Amygdala (tissue), 56 donors: ENCODE measurements at places on chromosomes 6 and 20.

DNA sequence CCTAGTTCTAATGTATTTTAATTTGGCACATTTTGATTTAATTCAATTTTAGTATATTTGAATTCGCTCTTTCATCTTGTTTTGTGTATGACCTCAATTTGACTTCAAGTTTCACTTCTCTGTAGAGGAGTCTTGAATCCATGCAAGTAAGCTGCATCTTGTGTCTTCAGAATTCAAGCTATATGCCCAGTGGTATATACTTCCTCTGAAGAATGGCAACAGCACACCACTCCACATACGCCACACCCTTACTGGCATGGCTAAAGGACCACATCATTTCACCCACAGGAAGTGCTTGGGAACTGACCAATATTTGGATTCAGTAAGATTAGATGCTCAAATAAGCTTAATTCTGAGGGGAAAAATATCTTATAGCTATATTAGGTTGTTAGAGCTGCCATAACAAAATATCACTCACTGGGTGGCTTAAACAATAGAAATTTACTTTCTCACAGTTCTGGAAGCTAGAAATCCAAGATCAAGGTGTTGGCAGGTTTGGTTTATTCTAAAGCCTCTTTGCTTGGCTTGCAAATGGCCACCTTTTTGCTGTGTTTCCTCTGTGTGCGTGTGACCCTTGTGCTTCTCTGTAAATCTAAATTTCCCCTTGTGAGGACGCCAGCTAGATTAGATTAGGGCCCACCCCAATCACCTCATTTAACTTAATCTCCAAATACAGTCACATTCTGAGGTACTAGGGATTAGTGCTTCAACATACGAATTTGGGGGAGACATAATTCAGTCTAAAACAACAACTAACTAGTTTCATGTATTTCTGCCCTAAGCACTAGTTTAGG, 2.8 kb upstream of the ASF1A start:
- no peak for DNase-seq

DNA sequence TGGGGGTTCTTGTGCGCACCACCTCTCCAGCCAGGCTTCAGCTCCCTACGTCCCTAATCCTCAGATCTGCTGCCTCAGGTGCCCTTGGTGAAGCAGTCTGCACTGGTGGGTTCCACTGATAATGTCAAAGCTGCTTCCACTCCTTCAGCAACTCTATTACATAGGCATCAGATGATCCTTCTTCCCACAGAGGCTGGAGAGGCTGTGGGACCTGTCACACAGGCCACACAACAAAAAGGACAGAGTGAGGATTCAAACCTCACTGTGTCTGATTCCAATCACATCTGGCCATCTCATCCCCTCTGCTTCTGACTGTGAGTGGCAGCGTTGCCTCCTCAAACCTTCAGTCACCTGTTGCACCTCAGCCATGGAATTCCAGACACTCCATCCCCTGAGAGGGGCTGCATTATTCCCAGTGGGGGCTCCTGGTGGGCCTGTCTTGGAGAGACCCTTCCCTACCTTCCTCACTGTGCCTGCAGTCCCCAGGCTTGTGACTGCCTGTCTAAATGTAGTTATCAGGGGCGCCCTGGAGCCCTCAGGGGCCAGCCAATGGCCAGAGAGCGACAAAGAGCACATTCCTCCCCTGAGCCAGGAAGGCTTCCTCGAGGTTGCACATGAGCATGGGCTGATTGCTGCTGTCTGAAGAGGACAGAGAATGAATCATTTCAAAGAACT, 211.4 kb upstream of the ECI2 start:
- no peak for DNase-seq

DNA sequence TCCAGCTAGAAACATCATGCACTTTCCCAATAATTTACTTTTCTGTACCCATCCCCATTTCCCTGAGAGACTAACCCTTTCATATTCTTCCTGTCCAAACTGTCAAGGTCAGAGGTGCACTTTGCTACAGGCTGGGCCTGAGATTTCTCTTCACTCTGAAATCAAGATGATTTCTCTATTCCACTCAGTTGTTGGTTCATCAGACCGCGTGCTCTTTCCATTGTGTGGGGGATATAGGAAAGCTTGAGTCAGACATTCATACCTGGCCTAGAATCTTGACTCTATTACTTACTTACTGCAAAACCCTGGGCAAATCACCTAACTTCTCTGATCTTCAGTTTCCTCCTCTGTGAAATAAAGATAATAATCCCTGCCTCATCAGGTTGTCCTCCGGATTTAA, 4.7 kb upstream of the ZDHHC14 start:
- DNase-seq, result no peak

DNA sequence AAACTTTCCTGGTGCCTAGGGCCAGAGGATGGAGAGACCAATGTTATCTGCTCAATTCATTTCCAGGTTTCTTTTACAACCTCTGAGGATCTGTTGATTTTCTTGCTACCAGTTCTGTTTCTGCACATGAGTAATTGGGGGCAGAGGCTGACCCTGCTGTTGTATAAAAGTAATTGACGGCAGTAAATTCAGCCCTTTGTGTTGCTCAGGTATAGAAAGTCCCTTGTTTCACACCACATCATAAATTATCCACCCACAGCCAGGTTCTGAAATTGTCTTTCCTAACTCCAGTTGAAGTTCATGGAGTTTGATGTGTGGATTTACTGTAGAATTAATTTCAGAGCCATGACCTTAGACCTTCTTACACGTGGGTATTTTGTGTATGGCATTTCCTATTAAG, 107.4 kb upstream of the GRIK2 start:
- DNase-seq, result no peak

DNA sequence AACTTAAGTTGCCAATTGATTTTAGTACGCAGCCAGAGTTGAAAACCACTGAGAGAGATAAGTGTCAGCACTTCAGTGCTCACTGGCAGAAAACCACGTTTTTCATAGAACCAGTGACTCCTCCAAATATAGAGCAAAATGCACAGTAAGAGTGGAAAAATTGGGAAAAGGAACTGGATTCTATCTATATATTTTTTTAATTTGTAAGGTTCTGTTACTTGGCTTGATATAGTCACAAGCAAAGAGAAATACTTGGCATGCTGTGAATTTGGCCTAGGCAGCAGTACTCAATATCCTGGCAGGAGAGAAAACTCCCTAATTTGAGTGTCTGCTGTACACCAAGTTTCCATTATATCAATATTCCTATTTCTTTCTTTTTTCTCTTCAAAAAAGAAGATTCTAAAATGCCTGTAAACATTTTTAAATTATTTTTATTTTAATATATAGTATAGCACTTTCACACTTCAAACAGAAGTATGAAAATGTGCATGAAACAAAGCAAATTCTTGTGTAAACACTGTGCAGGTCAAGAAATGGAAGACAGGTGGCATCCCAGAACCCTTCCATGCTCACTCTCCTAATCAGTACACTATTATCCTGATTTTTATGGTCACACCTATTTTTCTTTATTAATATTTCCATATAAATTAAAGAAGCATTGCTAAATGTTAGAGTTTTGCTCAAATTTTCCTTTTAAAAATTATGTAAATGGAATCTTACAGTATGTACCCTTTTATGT, 561.8 kb upstream of the RNF217 start:
- no peak for DNase-seq

- DNase-seq, result no peak
Observed at GRCh38 chr6:26342106-26343004, 22.6 kb upstream of the BTN3A2 start.

DNA sequence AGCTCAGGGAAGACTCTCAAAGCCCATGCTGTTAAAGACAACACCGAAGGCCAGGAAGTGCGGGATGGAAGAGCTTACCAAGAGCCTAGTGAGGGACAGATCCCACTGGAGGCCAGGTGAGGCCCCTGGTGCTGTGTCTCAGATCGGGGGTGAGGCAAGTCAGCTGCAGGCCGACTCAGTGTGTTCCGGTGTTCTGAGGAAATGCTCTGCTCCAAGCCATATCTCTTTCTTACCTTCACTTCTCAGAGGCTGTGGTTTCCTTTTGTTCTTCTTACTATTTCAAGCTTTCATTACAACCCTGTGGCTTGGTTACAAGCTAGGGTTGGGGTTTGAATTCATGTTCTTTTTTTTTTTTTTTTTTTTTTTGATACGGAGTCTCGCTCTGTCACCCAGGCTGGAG, 114.3 kb upstream of the ZFP64 start:
- no peak for DNase-seq

- DNase-seq, result no peak
Observed at GRCh38 chr6:35602133-35602946, 86.4 kb downstream of the FKBP5 start.

DNA sequence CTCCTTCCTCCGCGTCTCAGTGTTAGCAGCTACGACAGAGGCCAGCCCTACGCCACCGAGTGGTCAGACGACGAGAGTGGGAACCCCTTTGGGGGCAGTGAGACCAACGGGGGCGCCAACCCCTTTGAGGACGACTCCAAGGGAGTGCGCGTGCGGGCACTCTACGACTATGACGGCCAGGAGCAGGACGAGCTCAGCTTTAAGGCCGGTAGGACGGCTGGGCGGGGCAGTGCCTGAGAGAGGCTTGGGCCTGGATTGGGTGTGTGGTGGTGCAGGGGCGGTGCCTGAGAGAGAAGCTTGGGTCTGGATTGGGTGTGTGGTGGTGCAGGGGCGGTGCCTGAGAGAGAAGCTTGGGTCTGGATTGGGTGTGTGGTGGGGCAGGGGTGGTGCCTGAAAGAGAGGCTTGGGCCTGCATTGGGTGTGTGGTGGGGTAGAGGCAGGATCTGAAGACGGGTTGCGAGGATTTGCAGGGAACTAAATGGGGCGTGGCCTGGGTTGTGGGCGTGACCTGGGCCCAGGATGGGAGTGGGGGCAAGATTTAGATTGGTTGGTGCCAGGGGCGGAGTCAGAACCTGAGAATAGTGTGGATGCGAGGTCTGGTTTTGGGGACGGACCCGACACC, 24.4 kb downstream of the SPDEF start:
- peak; percentile 36 for DNase-seq

GRCh38 chr6:29014729-29015608, 9.9 kb upstream of the ZNF311 start:
- no peak for DNase-seq

DNA sequence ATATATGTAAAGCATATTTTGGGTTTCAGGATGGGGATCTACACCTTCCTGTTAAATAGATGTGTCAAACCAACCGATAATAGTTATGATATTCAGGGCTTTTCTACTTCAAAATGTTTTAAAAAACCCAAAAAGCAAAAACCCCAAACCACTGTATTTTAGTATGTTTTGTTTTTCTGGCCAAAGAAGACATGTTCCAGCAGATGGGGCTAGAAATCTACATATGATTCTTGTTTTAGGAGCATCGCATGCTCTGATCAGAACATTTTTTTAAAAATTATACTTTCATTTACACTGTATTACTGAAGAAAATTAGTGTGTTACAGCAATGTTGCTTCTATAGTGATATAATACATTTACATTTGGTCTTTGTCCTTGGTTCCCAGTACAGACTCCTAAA, 11.0 kb downstream of the RMND1 start:
- DNase-seq, result no peak

- DNase-seq, result no peak
Observed at GRCh38 chr6:33740794-33741193, 5.9 kb downstream of the IP6K3 start.

- DNase-seq, result no peak
Observed at GRCh38 chr6:10424040-10424439, 9.2 kb upstream of the TFAP2A start.

GRCh38 chr6:108781419-108782100, 66.7 kb upstream of the ARMC2 start:
- DNase-seq, result no peak
